ENCODE measurements at places on chromosomes 13 and 19.

GRCh38 chr19:31254180-31254551, 95.1 kb downstream of the TSHZ3 start:
- peak; percentile 29 for DNase-seq

GRCh38 chr13:26779321-26779720, 18.7 kb upstream of the GPR12 start:
- DNase-seq = no peak

DNA sequence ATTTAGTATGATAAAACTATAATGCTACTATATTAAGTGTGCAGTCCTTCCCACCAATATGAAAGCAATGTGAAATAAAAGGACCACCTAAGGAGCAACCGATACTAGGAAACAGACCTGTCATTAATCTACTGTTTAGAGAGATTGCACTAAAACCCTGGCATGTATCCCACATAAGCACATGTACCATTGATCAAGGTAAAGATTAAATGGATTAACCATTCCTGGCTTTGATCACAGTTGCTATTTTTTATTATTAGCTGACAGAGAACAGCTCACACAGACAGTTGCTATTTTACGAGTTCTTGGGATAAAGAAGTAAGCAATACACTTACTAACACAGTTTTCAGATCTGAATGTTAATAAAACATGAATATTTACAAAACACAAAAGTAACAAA, 57.7 kb upstream of the ZDHHC20 start:
- DNase-seq = no peak

GRCh38 chr13:49528161-49528560, 32.4 kb downstream of the PHF11 start:
- DNase-seq = no peak

DNA sequence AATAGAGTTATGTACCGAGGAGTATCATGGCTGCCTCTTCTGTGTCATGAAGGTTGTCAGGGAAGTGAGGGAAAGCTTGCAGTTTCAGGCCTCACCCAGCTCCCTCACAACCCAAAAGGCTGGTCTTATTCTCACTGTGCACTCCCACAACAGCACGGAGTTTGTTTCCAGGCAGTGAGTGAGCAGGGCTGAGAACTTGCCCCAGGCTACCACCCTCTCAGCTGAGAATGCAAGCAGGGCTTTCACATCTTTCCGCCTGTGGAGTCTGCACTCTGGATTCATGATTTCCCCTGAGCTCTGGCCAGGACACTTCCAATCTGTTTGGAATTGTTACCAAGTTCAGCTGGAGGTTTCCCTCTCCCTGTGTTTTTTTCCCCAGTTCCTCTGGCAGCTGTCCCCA, 2284.7 kb upstream of the PCDH20 start:
- DNase-seq = no peak

- no peak for DNase-seq
Measured at GRCh38 chr19:47437500-47437899, 18.2 kb upstream of the MEIS3 start.

DNA sequence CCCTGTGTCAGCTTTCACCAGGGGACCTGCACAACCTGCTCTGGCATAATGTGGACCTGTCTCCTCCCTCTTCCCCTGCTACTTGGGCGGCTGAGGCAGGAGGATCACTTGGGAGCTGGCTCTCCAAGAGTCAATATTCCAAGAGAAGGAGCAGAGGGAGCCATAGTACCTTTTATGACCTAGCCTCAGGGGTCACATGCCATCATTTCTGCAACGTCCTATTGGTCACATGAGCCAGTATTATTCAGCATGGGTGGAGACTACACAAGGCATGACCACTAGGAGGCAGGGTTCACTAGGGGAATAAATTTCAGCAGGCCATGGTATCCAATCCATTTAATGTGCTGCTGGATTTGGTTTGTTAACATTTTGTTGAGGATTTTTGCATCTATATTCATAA, 12.0 kb upstream of the SHFL start:
- DNase-seq = no peak

DNA sequence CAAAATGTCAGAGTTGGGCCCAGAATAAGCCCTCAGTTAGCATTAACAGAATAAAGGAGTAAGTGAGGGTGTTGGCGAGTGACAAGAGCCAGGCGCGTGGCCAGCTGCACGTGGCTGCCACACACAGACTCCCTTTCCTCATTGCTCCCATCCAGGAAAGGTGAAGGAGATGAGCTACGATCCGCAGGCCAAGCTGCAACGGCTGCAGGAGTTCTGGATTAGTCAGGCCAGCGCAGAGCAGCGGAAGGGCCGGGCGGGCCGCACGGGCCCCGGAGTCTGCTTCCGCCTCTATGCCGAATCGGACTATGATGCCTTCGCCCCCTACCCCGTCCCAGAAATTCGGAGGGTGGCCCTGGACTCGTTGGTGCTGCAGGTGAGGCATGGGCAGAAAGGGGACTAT, 13.2 kb downstream of the DHX34 start:
- no peak for DNase-seq

GRCh38 chr13:50682966-50683365, 160.5 kb downstream of the DLEU7 start:
- no peak for DNase-seq

- no peak for DNase-seq
Measured at GRCh38 chr13:99271249-99271648, 13.1 kb upstream of the GPR18 start.

DNA sequence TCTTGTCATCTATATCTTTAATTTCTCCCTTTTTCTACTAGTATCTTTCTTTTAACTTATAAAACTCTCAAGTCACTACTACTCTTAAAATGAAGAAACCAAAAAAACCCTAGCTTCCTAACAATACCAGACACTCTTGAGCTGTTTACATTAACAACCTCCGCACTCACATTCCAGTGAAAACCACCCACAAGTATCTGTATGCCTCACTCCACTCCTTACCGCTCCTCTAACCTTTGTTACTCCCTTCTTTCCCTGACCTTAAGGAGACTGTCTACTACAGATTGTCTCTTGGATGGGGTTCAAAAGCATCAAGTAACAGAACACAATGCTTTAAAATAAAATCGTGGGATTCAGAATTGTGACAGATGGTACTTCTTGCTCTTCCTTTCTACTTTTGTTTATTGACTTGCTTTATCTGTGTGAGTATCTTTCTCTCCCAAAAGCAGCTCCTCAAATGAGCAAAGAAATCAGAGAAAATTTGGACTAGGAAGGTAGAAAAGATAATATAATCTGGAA, 110.0 kb upstream of the FBXL3 start:
- DNase-seq = no peak

- DNase-seq = no peak
Measured at GRCh38 chr19:18119013-18119716, 21.6 kb downstream of the MAST3 start.

DNA sequence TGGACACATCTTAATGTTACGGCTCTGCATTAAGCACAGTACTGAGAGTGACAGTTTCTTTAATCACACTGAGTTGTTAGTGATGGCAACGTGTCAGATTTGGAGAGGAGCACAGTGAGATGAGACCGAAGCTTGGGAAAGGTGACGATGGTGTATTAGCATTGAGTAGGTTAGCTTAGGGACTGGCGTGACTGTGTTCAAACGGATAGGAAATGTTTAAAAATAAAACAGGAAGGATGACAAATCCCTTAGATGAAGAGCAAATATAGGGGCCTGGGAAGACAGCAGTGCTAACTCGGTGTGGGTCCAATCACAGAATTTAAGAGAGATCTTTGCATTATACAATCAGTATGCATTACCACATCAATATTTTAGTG, 384.3 kb downstream of the HS6ST3 start:
- DNase-seq = no peak

DNA sequence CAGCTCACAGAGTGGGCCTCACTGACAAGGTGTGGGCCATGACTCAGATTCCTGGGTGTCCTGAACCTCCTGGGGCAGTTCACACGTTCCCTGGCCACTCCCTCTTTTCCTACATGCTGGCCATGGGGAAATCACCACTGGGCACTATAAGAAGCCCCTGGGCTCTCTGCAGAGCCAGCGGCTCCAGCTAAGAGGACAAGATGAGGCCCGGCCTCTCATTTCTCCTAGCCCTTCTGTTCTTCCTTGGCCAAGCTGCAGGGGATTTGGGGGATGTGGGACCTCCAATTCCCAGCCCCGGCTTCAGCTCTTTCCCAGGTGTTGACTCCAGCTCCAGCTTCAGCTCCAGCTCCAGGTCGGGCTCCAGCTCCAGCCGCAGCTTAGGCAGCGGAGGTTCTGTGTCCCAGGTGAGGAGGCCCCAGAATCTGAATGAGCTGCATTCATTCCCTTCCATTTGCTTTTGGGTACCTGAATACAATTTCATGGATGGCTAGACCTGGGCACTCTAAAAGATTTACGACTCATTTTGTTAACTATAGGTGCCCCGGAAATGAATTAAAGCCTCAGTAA, at the start of gene OLFM4:
Gene OLFM4 (plus strand): TSS at position 177 of the 567 bp plus-strand sequence. CDS start 24 bp downstream, at position 201.
- no peak for DNase-seq

All from MG63 (cell line).